Stimulated activated CD8-positive, alpha-beta memory T cell treated with anti-CD3 and anti-CD28 coated beads, Interleukin-7, amount 100 ng/mL, for 1 hour (primary cell): ENCODE measurements at places on chromosomes 4 and X.

GRCh38 chr4:189048119-189048518 lies 892.6 kb upstream of the FRG1 start:
- no peak for DNase-seq

DNA sequence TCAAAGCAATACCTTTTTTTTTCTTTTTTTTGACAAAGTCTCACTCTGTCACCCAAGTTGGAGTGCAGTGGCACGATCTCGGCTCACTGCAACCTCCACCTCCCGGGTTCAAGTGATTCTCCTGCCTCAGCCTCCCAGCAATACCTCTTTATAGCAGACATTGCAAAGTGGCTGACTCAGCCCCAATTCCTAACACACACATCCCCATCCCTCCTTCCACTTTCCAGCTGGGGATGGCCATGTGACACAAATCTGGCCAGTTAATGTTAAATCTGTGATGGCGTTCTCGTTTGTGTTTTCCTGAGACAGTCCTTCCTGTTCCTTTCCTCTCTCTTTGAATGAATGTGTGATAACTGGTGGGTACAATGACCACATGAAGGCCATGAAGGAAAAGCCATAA lies 276.2 kb upstream of the KLF3 start:
- no peak for DNase-seq

- no peak for DNase-seq
Measured at GRCh38 chrX:21855937-21856415, at the start of gene YY2. YY2 (plus strand) TSS chrX:21855987; CDS start chrX:21856485, 498 bp downstream.

DNA sequence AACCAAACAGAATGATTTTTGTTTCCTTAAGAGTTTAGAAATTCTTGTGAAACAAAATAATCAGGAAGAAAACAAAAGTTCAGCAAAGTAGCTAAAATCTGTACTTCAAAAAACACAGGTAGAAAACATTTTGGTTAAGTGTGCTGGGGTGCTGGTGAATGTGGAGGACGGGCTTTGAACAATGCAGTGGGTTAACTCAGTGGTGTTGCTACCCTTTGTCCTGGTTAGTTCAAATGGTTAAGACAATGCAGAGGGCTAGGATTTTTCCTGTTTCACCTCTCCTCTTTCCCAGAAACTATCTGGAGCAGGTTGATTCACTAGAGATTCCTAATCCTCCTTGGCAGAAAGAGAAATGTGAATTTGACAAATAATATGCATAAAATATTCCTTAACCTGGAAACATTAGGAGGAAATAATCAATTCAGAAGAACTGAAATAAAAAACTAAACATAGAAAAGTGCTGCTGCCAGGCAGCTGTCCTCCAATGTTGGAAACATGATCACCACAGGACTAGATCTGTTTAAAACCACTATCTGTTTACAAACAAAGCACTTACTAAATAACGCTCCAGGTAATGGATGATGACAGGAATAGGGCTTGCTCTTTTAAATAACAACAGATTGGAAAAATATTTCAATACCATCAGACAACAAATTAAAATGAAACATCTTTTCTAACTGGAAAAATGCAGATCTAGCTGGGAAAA lies 148.9 kb downstream of the MAML3 start:
- no peak for DNase-seq

DNA sequence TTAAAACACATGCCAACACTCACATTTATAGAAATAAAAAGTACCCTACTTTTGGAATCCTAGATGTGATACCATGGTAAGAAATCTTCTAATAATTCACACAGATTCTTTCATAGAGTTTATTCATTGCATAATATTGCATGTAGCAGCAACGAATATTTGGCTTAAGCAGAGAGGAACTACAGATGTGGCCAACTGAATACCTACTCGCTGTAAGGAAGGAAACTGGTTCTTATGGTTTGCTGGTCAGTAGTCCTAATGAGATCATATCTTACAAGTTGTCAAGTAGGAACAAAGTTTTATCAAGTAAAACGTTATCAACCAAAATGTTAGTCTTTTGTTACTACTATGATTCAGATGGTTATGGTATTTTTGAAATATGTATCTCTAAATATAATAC lies 996.1 kb downstream of the PDHA2 start:
- DNase-seq, result no peak

- no peak for DNase-seq
Measured at GRCh38 chrX:129091097-129091496, 432.2 kb downstream of the SMARCA1 start.

DNA sequence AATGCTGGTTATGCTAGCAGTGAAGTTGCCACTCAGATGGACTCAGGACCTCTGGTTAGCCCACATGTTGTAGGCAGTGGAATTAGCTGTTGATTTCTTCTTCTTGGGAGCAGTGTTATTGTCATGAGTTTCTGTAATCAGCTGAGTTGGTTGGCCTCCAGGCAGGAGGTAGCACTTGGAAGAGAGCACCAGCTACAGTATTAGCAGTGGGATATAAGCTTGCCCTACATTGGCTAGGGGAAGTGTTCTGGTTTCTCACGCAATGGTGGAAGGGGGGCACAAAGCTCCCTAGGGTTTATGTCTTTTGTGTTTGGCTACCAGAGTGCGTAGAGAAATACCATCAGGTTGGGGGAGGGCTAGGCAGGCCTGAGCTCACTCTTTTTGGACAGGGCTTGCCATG lies 34.0 kb upstream of the UCP1 start:
- DNase-seq, result no peak

- no peak for DNase-seq
Measured at GRCh38 chrX:124250835-124251437, 81.5 kb upstream of the TEX13D start.

- DNase-seq, result no peak
Measured at GRCh38 chrX:72062916-72063315, 68.8 kb downstream of the RTL5 start.

- peak; percentile 44 for DNase-seq
Measured at GRCh38 chr4:4488405-4489404, 53.1 kb downstream of the STX18 start.

- no peak for DNase-seq
Measured at GRCh38 chrX:55796496-55796895, 78.9 kb downstream of the RRAGB start.

DNA sequence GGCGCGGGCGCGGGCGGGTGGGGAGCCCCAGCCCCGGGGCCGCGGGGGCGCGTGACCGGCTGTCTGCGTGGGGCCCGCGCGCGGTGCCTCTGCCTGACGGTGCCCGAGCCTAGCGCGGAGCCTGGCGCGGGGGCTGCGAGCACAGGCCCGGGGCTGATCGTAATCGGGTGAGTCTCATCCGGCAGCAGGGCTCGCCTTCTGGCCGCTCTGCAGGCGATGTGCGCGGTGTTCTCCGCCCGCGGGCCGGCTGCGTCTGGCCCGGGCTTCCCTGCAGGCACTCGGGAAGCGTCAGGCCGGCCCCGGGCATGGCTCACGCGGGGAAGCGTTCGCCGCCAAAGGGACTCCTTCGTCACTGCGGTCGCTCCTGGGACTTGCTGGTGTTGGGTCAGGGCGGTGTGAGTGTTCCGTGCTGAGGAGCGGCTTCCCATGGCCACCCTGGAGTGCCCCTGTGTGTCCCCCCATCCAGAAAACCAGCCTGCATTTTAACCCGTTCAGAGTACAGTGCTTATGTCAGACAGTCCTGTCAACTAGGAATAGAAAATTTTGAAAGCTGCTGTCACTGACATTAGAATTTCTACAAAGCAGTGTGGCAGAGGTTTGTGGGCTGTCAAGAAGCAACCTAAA lies 40.6 kb downstream of the FAM149A start:
- no peak for DNase-seq

DNA sequence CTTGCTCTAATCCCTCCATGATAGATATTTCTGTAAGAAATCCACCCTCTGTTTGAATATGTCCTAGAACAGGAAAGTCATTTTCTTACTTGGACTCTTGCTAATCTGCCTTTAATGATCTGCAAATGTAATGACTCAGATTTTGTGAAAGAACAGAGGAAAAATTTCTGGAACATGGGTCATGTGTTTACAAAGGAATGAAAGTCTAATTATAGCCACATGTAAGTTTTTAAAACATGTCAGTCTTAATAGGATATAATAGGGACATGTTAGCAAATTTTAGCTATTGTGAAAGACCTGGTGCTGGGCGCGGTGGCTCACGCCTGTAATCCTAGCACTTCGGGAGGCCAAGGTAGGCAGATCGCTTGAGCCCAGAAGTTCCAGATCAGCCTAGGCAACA lies 47.6 kb downstream of the GRK4 start:
- no peak for DNase-seq

GRCh38 chrX:123072686-123073385 lies 111.2 kb upstream of the GRIA3 start:
- DNase-seq, result no peak

DNA sequence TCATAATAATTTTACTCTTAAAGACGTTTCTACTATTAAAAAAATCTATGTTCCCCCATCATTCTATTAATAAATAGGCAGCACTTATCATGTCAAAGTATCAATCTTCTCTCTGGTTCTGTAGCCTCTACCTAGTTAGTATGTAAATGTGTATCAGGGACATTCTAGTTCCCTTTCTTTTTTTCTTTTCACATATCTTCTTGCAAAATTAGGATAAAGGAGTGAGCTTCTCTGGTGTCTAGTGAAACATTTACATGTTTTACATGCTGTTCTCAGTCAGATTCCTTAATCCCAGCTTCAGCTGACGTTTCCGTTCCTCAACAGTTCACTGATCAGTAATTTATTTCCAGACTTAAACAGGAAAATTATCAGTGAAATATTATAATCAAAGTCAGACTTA lies 11.8 kb downstream of the PCDH10 start:
- no peak for DNase-seq

DNA sequence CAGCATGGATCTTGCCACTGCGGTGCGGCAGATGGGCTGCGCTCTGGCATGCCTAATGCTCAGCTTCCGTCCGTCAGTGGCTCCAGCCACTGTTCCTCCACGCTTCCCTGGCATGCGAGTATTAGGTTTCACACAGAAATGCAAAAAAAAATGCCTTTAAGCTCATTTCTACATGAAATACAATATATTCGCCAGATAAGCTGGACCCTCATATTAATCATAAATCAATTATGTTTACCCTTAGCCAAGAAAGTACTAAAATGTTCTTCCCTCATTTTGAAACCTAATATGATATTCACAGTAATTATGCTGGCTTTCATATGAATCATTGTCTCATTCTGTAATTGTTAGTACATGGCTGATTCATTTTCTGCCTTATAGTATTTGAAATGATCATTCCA lies 115.5 kb upstream of the FAM241A start:
- no peak for DNase-seq

DNA sequence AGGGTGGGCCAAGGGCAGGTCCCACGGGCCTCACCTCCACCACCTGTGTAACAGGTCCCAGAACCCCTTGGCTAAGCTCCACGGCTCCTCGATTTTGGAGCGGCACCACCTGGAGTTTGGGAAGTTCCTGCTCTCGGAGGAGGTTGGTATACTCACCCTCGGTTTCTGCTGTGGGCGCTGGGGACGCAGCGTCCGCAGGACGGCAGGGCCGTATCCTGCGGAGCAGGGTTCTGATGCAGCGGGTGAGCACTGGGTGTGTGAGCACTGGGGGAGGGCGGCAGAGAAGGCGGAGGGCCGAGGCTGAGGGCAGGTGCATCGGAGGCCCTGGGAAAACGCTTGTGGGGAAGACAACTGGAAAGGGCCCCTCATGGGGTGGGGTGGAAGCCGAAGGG lies 11.0 kb downstream of the ATP5ME start:
- DNase-seq, result no peak

DNA sequence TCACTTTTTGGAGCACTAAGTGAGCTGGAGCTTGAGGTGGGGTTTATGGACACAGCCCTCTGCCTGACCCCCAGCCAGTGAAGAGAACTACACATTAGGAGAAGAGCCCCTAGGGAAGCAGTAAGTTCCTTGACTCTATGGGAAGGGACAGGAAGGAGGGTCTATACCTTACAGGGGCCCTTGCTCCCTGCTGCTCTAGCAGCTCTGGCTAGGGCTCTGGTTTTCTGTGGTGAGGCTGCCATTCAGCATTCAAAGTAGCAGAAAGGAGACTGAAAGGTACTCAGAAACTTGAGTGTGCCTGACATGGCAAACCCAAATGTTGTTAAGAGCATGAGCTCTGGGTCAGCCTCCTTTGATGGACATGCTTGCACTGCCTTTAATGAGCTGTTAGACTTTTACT lies 144.0 kb upstream of the KIT start:
- DNase-seq, result no peak

DNA sequence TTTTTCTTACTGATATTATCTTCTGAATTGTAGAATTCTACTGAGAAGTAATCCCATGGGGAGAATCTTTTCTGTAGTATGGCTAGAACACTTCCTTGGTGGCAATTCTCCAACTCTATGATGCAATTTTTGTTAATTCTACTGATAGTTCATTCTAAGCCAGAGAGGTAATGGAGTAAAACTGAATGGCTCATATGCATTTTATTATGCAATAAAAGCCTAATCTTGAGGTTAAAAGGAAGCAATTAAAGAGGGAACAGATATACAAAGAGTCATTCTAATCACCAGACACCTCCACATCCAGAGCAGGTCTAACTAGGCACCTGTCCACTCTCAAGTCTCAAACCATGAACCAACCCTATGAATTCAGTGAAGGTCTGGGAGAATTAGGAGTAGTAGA lies 9.7 kb downstream of the RAP2C start:
- DNase-seq, result no peak

DNA sequence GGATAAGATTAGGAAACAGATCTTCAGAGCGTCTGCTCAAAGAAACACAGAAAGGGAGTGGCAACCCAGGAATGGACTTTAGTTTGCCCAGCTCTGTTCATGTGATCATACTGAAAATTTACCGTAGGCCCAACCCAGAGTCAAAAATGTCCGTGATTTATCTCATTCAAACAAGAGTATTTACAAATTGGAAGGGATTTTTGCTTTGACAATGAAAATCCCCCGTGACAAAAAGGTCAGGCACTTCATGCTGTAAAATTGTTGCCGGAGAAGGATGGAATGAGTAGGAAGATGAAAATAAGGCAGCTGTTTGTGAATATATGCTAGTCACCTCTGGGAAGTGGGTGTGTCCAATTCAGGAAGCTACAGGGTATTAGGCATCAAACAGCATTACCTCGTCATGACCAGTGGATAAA lies 1.2 kb downstream of the SULT1B1 start:
- DNase-seq, result no peak

- no peak for DNase-seq
Measured at GRCh38 chr4:94516067-94516466, 64.3 kb downstream of the PDLIM5 start.

- no peak for DNase-seq
Measured at GRCh38 chr4:76569225-76569624, 134.2 kb downstream of the SHROOM3 start.

- no peak for DNase-seq
Measured at GRCh38 chr4:38111717-38112116, 151.5 kb downstream of the PTTG2 start.
